Kidney (tissue), 22 donors: ENCODE measurements at places on chromosomes 4 and X. TPM values are rescaled to one million over a fixed set of nuclear protein-coding genes. Genes with fewer than 3 reads are reported as not detected.

JADE3 gene
- total RNA-seq = 13.1 TPM

DUSP21 gene
- total RNA-seq = not detected

BRS3 gene
- not detected for total RNA-seq

USP26 gene
- total RNA-seq = not detected

HTN1 gene
- total RNA-seq = not detected

NAT8L gene
- total RNA-seq = 2.7 TPM

GUCY2F gene
- not detected for total RNA-seq

BMP3 gene
- 0.28 TPM for total RNA-seq

PACRGL gene
- 22.4 TPM for total RNA-seq

JAKMIP1 gene
- total RNA-seq = 0.69 TPM

INTU gene
- 8.3 TPM for total RNA-seq

HTR2C gene
- not detected for total RNA-seq

CDKL2 gene
- total RNA-seq = 15.9 TPM

SPANXN2 gene
- total RNA-seq = not detected

USP53 gene
- total RNA-seq = 59.9 TPM

ARHGEF6 gene
- 15.8 TPM for total RNA-seq

CLGN gene
- 0.44 TPM for total RNA-seq

GPC4 gene
- 70.3 TPM for total RNA-seq

NHSL2 gene
- 10.8 TPM for total RNA-seq

NPY1R gene
- total RNA-seq = 32.9 TPM

UCP1 gene
- not detected for total RNA-seq

MAGEB6B gene
- total RNA-seq = not detected

GLRA3 gene
- total RNA-seq = not detected

IGSF1 gene
- 1.4 TPM for total RNA-seq

WDR17 gene
- 6.4 TPM for total RNA-seq

LRBA gene
- total RNA-seq = 76.7 TPM

FAM47E gene
- 10.4 TPM for total RNA-seq

MAGEB10 gene
- not detected for total RNA-seq
